ENCODE measurements at places on chromosomes 1 and 21. TPM values are rescaled to one million over a fixed set of nuclear protein-coding genes. Genes with fewer than 3 reads are reported as not detected.
A peak's percentile ranks its signal among the peaks of the same experiment; 100 is the strongest.

DNA sequence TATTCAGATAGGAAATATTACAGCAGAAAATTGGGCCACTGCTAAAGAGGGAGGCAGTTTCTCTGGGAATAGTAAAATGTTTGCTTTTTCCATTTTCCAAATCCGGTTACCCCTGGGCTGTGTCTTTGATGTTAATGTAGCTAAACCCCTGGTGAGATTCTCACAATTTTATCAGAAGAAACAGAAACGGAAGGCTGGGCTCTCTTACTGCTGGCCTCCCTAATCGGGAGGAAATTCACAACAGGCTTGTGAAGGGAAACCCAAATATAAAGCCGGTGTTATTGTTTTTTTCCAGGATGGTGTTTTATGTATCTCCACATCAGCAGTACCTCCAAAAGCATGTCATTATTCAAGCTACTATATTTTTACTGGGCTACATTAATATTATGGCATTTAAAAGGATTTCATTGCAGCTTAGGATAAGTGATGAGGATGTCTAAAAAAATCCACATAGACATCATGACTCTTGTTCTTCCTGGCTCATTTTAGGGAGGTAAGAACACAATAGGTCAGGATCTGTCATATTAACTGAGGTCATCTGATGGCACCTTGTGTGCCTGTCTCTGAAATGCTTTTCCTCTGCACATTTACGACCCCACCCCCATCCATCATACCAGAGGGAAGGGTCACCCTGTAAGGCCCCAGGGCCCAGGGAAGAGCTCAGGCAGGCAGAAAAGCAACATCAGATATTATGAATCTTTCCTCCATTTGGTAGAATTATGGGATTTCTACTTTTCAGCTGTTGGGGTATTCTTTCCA, 158.7 kb downstream of the DSCAM start:
- H3K4me3 ChIP-seq, result no peak overlapping the region
- H3K4me1 ChIP-seq, result peaks cover 15% of the 10 kb centered on the region
- no peak for DNase-seq
- no peak overlapping the region for H3K27ac ChIP-seq
- H3K36me3 ChIP-seq, result no peaks in the 10 kb centered on the region
- H3K27me3 ChIP-seq, result no peaks in the 10 kb centered on the region

DNA sequence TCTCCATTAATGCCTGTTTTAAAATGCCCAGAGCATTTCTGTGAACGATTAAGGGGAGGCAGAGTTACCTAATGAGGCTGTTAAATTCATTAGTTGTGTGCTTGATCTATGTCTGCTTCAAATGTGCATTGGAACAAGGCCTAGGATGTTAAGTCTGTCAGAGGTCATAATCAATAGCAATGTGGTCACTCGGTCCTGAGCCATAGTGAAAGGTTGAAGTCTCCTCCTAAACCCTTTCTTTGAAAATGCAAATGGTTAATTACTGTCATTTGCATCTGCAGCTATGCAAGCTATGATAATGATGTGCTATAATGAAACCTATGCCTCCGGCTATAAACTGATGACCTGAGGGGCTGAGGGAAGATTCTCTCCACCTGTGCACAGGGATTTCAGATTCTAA, 114.2 kb upstream of the NR5A2 start:
- no peaks in the 10 kb centered on the region for H3K4me1 ChIP-seq
- no peak for DNase-seq
- H3K36me3 ChIP-seq, result no peaks in the 10 kb centered on the region
- H3K27me3 ChIP-seq, result no peaks in the 10 kb centered on the region

The ERICH3 gene
- 0.04 TPM for total RNA-seq

DNA sequence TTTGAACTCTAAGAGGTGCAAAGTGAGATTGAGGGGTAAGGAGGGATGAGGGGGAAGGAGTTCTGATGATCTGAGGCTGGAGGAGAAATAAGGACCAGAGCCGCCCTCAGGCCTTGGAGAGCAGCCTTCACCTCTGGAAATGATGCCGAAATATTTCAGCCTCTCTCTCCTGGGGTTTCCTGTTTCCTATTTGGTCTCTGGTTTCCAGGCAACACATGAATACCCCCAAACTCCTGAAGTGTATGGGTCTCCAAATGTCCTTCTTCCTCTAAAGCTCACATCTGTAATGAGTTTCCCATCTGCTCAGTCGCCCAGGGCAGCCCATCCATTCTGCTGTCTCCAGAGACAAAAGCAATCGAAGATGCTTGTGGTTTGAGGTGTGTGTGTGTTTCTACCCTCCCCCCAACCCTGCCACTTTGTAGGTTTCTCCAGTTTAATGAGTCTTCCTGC, 52.0 kb upstream of the FAM20B start:
- peak overlapping the region; percentile 88 for H3K27ac ChIP-seq
- no peaks in the 10 kb centered on the region for H3K27me3 ChIP-seq
- peaks cover 18% of the 10 kb centered on the region for H3K4me1 ChIP-seq
- no peaks in the 10 kb centered on the region for H3K36me3 ChIP-seq
- H3K4me3 ChIP-seq, result no peak overlapping the region

- H3K27ac ChIP-seq, result no peak overlapping the region
- DNase-seq, result no peak
- no peak overlapping the region for H3K4me3 ChIP-seq
- H3K36me3 ChIP-seq, result no peaks in the 10 kb centered on the region
- no peaks in the 10 kb centered on the region for H3K4me1 ChIP-seq
Measured at GRCh38 chr1:163657719-163658118, 336.0 kb downstream of the NUF2 start.

DNA sequence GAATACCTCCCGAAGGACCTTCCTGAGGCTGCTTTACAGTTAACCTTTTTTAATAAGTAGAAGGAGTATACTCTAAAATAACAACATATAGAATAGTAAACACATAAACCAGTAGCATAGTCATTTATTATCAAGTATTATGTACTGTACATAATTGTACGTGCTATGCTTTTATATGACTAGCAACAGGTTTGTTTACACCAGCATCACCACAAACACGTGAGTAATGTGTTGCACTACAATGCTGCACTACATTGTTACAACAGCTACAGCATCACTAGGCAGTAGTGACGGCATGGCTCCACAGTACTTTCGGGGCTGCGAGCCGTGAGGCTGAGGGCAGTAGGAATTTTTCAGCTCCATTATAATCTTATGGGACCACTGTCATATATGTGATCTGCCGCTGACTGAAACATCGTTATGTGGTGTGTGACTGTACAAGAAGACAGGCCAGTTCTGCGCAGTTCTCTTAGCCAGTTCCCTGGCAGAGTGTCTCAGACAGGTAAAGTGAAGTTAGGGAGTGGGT, 82.8 kb upstream of the LRRC8D start:
- no peak for DNase-seq
- no peaks in the 10 kb centered on the region for H3K27me3 ChIP-seq
- no peak overlapping the region for H3K27ac ChIP-seq
- H3K4me3 ChIP-seq, result no peak overlapping the region
- H3K36me3 ChIP-seq, result no peaks in the 10 kb centered on the region
- peaks cover 6% of the 10 kb centered on the region for H3K4me1 ChIP-seq

DNA sequence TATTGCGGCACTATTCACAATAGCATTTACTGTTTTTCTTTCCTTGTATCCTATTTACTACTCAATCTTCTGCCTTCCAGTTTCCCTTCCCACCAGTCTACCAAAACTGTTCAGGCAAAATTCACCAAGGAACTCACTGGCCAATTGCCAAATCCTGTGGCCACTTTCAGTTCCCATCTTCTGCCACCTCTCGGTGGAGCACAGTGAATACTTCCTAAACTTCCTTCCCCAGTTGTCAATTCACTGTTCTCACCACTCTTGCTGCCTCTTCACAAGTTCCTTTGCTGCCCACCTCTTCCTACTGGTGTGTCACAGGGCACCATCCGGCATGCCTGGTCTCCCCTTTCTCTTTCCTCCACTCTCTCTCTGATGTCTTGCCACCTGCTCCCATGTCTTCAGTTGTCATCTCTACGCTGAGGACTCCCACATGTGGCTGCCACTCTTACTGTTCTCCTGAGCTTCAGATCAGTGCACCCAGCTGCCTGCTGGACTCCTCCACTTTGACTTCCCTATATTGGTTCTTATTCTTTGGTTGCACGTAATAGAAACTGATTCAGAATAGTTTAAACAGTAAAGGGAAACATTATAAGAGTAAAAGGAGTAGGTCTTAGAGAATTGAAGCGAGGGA, 114.4 kb downstream of the PIK3R3 start:
- H3K27ac ChIP-seq, result no peak overlapping the region
- DNase-seq, result no peak
- no peak overlapping the region for H3K4me3 ChIP-seq

The CA6 gene
- not detected for total RNA-seq

The WNT9A gene
- 4.6 TPM for total RNA-seq

DNA sequence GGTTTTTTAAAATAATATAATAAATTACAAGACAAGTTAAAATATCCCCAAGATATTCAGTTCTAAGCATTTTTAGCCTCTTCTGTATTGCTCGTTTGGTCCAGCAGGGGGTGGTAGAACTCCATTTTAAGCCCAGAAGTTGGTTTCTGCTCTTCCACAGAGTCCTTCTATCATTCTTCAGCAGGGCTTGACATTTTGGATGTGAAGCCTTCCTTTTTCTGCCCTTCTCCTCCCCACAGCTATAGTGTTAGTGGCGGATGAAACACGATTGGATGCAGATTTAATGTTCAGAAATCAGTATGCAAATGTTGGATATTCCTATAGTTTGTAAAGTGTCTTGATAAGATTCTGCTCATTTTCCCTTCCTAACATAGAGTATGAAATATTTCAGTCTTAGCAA, 1.4 kb downstream of the NCAM2 start:
- peaks cover 13% of the 10 kb centered on the region for H3K27me3 ChIP-seq
- no peaks in the 10 kb centered on the region for H3K36me3 ChIP-seq
